ENCODE measurements at places on chromosomes 12 and 14.

DNA sequence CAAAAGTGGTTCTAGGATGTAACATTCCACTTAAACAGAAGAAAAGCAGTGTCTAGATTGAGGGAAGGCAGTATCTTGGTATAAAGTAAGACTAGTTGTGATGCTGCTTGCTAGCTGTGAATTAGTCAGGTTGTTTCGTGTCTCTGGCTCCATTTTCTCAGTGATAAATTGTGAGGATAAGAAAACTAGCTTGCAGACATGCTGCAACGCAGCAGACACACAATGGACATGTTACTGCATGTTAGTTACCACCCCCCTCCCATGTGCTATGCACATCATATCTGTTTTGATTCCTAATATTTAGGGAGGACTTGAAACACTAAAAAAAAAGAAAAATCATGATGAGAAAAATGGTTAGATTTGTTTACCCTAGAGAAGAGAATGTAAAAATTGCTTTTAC lies 2.9 kb downstream of the CCNK start:
- DNase-seq: no peak

DNA sequence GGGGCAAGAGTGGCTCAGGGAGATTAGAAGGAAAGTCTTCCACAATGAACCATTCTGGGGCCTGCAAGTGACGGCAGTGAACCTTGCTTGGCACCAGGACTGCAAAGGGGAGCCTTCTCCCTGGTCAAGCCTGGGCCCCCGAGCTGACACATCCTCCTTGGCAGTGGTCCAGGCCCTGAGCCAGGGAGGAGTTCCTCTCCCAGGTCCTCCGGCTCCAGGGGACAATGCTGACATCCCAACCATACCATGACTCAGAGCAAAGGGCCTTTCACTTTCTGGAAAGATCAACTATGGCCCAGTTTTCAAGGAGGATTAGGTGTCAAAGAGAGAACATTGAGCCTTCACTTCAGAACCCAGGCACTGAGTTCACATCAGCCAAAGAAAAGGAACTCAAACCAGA lies 756.5 kb upstream of the TBX3 start:
- no peak for DNase-seq

- no peak for DNase-seq
These were observed 80.6 kb upstream of the DICER1 start for GRCh38 chr14:95237958-95238340.

DNA sequence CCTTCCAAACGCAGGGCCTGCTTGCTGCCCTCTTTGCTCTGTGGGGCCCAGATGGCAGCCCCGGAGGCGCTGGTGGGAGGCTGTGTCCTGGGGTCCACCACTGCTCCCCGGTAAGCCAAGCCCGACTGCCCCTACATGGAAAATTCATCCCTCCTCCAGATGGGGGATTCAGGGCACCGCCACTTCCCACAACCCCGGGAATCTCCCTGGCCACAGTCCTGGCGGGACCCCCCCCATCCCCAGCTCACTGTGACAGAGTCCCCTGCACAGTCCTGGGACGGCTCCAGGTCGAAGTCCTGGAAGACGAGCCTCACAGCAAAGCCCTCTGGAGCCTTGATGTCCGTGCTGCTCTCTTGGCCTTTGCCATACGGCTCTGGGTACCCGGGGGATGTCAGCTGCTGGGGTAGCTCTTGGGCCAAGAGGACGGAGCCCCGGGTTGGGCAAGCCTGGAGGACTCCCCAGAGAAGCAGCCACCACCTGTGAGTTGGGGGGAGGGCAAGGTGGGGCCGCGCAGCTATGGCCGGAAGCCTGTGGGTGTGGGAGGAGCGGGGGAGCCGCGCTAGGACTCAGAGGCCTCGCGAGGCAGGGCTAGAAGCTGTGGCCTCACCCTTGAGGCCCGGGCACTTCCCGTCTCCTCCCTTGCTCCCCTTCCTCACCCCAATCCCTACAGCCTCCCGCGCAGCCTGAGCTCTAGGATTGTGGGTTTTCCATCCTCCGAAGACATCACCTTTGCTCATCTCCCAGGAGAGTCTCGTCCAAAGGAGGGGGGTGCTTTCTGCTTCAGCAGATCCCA lies 815 bp downstream of the C1RL start:
- peak; percentile 57 for DNase-seq

DNA sequence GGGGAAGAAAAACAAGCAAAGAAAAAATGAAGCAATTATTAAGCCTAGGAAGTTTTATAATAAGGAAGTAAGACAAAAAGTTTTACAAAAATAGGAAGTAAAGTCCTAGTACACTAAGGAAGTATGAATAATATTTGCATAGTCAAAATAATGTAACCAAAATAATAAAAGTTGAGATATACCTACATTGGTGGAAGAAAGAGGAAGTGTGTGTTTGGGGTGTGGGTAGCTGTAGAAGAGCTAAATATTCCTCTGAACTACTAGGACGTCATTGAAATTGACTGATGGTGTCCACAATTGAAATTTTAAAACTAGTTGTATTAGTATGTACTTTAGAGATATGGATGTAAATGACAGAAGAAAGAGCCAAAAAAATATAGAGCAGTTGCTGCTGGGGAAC lies 228.4 kb upstream of the OTX2 start:
- no peak for DNase-seq

GRCh38 chr12:53161119-53161911 lies 19.2 kb upstream of the ZNF740 start:
- DNase-seq: no peak

DNA sequence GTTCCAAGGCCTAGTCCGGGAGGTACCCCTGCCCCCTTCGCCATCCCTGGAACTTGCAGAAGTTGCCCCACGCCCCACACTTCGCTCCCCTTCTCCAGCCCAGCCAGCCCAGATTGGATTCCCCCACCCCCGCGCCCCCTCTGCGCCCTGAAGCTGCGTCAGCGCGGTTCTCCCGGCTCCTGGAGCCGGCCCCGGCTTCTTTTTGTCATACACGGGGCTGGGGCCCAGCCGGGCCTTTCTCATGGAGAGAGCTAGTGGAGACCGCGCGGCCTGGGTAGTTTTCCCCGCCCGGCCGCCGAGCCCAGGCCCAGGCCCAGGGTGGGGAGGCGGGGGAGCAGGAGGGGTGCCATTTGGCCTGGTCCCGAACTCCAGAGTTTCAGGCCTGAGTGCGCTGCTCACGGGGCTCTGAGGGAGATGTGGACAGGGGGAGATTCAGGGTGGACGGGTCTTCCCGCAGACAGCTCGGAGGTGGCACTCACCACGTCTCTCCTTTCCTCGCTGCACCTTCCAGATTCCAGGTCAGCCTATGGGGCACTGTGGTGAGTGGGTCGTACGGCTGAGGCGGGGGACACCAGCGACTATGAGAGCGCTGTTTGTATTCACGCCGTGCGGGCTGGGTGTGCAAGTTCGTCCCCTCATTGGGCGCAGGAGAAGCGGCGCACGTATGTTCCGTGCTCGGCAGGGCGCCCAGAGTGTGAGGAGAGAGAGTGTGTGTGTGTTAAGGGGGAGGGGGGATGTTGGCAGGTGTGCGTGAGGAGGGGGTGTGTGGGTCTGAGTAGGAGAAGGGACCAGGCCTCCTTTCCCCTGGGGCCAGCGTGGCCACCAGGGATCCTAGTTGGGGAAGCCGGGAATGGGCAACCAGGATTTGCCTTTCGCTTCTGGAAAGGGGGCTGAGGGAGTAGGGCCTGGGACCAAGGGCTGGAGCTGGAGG lies 785 bp upstream of the LHX5 start:
- DNase-seq: no peak

DNA sequence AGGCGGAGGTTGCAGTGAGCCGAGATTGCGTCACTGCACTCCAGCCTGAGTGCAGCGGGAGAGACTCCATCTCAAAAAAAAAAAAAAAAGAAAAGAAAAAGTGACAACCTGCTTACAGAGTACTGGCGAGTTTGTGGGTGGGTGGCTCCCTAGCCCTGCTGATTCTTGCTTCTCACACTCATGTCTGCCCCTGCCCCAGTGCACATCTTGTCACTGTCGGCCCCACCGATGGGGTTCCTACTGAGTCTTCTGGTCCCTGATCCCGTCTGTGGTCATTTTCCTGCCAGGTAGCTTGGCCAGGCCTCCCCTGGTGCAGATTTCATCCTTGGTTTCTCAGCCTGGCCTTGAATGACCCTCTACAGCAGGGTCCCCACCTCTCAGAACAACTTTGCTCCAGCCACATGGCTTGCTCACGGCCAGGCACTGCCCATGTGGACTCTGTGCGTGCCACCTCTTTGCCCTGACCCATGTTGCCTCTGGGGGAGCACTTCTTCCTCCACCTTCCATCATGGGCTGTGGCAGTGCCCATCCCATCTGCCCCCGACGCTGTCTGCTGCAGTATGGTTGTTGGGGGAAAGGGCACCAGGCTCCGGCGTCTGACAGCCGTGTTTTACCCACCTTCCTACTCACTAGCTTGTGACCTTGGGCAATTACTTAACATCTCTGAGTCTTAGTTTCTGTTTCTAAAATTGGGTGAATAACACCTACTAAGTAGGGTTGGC lies 2.1 kb upstream of the PTPN6 start:
- no peak for DNase-seq

GRCh38 chr12:57179331-57180086 lies 32.1 kb upstream of the LRP1-AS start:
- DNase-seq: no peak

DNA sequence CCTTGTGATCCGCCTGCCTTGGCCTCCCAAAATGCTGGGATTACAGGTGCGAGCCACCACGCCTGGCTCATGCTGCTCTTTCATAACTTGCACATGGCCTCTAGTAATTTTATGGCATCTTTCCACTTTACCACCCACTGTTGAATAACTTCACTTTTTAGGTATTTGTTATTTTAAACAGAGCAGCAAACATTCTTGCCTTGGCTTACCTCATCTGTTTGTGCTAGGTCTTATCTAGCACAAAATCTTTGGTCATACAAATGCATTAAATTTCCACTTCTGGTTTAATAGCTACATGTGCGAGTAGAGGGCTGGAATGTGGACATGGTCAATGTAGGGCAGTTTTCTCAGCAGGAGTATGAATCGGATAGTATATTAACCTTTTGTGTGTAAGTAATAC lies 38.8 kb upstream of the ATF7IP start:
- DNase-seq: no peak

DNA sequence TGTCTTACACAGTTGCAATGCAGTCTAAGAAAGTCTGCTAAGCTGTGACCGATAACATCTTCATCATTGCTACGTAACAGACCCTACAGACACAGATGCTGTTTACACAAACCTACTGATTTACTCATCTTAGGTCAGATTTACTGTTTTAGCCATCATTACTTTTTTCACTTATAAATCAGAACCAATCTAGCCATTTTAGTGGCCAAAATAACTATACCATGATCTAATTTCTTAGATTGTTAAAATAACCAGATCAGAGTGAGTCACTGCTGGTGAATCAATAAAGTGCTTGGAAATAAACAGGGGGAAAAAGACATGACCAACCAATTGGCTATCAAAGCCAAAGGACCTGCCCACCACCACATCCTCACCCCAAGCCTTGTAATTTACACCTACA lies 57.0 kb upstream of the FOXN3 start:
- DNase-seq: no peak

DNA sequence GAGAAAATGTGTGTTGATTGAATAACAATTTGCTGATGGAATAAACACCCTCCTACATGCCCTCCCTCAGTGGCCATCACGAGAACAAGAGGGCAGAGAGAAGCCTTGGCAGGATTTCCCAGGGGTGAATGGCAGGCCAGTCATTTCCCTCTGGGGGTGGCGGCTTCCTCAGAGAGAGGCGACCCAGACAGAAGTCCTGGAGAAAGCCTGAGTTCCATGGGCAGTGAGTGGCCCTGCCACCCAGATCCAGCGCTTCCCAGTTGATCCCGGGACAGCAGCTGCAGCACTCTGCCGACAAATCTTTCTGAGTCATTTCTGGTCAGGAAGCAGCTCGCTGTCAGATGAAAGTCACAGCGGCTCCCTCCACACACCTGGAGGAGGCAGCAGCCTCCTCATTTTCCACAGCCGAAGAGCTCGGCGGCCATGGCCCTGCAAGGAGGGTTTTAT lies 123.0 kb downstream of the SCARB1 start:
- DNase-seq: no peak

- DNase-seq: no peak
These were observed 33.7 kb downstream of the CPM start for GRCh38 chr12:68899251-68899771.

GRCh38 chr12:111249757-111250156 lies 119.1 kb downstream of the PHETA1 start:
- no peak for DNase-seq

DNA sequence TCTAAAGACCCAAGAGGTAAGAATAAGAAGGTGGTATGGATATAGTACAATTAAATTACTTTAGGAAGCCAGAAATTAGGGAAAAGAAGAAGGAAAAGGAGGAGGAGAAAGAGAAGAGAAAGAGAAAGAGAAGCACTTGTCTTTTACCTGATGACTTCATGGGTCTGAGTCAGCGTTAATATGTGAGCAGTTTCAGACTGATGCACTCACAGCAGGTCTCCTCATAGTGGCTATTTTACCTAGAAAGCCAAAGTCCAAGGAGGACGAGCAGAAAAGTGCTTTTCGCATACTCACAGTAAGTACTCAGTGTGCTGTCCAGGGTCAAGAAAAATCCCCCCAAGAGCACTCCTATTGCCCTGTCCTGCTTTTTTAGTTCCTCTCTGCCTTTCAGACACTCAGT lies 222.1 kb downstream of the C12orf42 start:
- DNase-seq: no peak

GRCh38 chr12:98998697-98999299 lies 353.7 kb downstream of the APAF1 start:
- DNase-seq: no peak

DNA sequence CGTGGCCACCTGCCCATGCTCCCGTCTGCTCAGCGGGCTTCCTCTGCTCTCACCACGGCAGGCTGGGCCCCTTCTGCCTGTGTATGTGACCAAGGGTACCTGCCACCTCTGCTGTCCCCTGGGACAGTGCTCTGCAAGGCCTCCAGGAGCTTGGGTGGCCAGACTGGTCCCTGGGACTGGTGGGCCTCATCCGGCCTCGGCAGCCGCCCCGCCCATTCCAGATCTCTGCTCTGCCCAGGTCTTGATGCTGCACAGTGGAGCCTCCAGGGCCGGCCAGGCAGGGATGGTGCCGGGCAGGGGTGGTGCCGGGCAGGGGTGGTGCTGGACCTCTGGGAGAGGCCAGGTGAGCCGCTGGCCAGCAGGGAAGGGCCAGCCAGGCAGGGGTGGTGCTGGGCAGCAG lies 9.0 kb downstream of the FBRSL1 start:
- DNase-seq: no peak

DNA sequence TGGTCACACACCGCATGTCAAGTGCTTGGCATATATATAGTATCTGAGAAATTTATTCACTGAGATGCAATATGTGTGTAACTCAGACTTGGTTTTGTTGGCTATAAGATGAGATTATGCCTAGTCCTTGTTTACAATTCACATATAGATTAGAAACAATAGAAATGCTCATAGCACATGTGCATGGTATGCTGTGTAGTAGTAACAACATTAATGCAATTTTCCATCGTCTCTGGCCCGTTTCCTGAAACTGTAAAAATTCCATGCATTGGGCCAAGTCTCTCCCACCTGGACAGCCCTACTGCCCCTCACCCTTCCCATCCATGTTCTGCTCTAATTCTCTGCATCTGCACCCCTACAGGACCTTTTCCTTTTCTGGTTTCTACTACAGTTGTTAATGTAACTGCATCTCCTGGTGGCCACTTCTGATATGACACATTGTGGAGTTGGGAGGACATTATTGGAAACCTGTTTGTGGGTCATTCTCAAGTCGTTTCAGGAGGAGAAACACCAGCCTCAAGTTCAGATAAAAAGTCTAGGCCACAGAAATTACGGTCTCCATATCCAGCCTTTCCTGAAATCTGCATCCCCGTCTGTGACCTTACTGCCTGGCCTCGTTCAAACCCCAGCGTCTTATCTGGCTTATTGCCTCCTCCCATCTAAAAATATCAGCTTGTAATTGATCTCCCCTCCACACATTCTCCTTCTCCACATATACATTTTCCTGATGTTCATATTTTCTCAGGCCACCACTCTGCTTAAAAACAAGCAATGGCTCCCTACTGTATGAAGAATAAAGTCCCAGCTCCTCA lies 37.5 kb downstream of the EMP1 start:
- DNase-seq: peak; percentile 67

Measured in endothelial cell (in vitro differentiated cells).